Endodermal cell (in vitro differentiated cells): ENCODE measurements at places on chromosomes 7 and 10.

DNA sequence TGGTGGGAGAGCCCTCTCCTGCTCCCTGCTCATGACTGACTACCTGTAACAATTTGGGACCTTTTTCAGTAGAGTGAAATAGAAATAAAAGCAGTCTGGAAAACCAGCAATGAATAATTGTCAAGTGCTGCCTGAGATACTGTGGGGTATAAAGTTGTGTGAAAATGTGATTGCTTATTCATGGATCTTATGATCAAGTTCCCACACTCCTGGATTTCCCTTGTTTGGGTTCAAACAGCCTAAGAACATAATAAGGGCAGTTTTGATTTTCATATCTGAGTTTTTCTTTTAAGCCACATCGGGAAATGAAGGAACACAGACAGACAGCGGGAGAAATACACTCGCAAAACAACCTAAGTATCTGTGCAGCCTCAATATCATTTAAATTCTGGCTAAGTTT is 52.9 kb downstream of the CALD1 start:
- DNase-seq, result no peak
- H3K4me1 ChIP-seq, result no peaks in the 10 kb centered on the region
- no peak overlapping the region for H3K27ac ChIP-seq
- H3K27me3 ChIP-seq, result no peaks in the 10 kb centered on the region
- H3K4me3 ChIP-seq, result no peak overlapping the region

- no peak for DNase-seq
- no peak overlapping the region for H3K4me3 ChIP-seq
- no peak overlapping the region for H3K27ac ChIP-seq
- H3K36me3 ChIP-seq, result peaks cover 20% of the 10 kb centered on the region
- peaks cover 20% of the 10 kb centered on the region for H3K4me1 ChIP-seq
These were observed 36.9 kb downstream of the WASL start for GRCh38 chr7:123711832-123712293.

- H3K4me3 ChIP-seq, result no peak overlapping the region
- no peaks in the 10 kb centered on the region for H3K36me3 ChIP-seq
- DNase-seq, result no peak
These were observed 43.4 kb upstream of the POM121L12 start for GRCh38 chr7:52992001-52992400.

DNA sequence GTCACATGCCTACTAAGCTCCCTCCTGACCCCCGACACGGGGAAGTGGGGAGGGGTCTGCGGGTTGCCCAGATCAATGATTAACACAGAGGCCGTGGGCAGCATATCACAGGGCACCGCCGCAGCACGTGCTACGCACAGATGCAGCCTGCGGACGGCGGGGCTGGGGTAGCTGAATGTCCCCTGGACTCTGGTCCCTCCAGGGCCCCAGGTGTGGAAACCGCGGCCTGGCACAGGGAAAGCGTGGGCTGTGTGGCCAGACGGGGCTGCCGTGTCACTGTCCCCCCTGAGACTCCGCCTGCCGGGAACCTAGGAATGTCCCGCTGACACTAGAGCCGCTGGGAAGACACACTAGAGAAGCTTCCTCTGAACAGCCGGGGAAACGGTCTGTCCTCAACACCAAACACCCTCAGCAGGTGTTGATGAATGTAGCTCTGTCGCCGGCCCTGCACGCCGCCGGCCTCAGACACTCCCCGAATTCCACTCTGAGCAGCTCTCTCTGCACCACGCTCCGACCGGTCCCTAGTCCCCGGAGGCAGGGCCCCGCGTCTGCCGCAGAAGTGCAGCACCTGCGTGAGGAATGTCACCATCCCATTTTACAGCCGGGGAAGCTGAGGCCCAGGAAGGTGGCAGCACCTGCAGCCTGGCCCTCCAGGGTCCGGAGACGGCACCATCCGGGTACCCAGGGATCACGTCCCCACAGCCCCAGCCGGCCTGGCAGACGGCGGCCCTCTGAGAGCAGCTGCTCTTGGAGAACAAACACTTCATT is 33.4 kb upstream of the PDGFA start:
- no peaks in the 10 kb centered on the region for H3K36me3 ChIP-seq
- DNase-seq, result no peak
- no peaks in the 10 kb centered on the region for H3K4me1 ChIP-seq
- no peaks in the 10 kb centered on the region for H3K27me3 ChIP-seq
- no peak overlapping the region for H3K27ac ChIP-seq

DNA sequence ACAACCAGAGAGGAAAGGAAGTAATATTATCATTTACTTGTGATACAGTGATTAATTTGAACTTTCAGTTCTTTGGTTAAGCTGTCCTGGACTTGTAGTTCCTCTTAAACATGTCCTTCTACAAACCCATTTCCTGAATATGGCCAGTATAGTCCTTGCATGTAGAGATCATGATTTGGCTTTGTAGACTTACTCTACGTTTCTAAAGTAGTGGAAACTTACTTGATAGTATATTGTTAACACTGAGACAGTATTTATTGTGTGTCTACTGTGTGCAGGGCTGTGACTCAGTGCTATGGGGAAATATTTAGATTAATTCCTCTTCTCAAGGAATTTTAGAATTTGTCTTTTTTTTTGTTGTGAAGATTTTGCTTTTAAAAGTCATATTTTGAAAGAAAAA is 109.5 kb downstream of the NRF1 start:
- no peaks in the 10 kb centered on the region for H3K4me1 ChIP-seq
- no peak for DNase-seq
- no peaks in the 10 kb centered on the region for H3K27me3 ChIP-seq
- H3K4me3 ChIP-seq, result no peak overlapping the region

- peak; percentile 64 for DNase-seq
- H3K27ac ChIP-seq, result no peak overlapping the region
- no peaks in the 10 kb centered on the region for H3K36me3 ChIP-seq
- H3K4me1 ChIP-seq, result peaks cover 9% of the 10 kb centered on the region
- H3K4me3 ChIP-seq, result no peak overlapping the region
- no peaks in the 10 kb centered on the region for H3K27me3 ChIP-seq
These were observed 9.8 kb upstream of the PARD3 start for GRCh38 chr10:34824870-34825269.

GRCh38 chr10:112782200-112782907 is 167.7 kb upstream of the TCF7L2 start:
- no peak for DNase-seq
- no peak overlapping the region for H3K4me3 ChIP-seq
- H3K27me3 ChIP-seq, result no peaks in the 10 kb centered on the region

GRCh38 chr7:41592236-41592635 is 110.7 kb downstream of the INHBA start:
- H3K27me3 ChIP-seq, result no peaks in the 10 kb centered on the region
- H3K4me1 ChIP-seq, result no peaks in the 10 kb centered on the region
- no peak for DNase-seq

GRCh38 chr10:34124522-34125035 is 690.5 kb downstream of the PARD3 start:
- no peak overlapping the region for H3K27ac ChIP-seq
- H3K36me3 ChIP-seq, result peaks cover 9% of the 10 kb centered on the region
- H3K4me3 ChIP-seq, result no peak overlapping the region
- DNase-seq, result peak; percentile 69
- no peaks in the 10 kb centered on the region for H3K27me3 ChIP-seq
- H3K4me1 ChIP-seq, result peaks cover 22% of the 10 kb centered on the region

- peak; percentile 67 for DNase-seq
- no peaks in the 10 kb centered on the region for H3K27me3 ChIP-seq
- H3K36me3 ChIP-seq, result peaks cover 3% of the 10 kb centered on the region
- peak overlapping the region; percentile 44 for H3K27ac ChIP-seq
These were observed 84.6 kb upstream of the PDGFA start for GRCh38 chr7:604001-604883.

DNA sequence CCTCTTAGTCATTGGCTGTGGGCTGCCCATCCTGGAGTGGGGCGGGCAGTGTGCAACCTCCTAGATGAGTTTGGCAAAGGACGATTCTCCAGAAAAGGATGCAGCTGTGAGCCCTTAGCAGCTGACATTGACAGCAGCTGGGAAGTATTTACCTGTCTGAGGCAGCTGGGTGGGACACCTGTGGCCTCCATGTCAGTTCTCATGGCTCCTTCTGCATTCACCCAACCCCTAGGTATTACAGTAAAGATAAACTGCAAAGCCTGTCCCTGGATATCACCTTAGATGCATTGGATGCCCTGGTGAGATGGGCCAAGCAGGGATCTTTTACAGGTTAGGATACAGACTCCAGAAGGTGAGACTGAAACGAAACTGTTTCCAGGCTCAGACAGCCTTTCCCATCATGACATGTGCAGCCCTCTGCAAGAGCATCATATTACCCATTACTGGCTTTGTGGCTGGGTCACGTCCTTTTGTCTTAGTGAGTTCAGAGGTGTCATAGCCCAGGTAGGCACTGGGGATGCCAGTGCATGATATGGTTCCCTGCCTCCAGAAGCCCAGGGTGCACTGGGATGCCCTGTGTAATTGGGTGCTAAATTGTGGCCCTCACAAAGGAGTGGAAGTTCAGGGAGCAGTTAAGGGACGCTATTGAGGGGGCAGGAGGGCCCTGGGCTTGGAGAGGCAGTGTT is 28.9 kb downstream of the MINDY4 start:
- no peak overlapping the region for H3K4me3 ChIP-seq
- H3K36me3 ChIP-seq, result no peaks in the 10 kb centered on the region
- no peak overlapping the region for H3K27ac ChIP-seq

- H3K27ac ChIP-seq, result no peak overlapping the region
- H3K27me3 ChIP-seq, result no peaks in the 10 kb centered on the region
- H3K4me3 ChIP-seq, result no peak overlapping the region
- DNase-seq, result no peak
- peaks cover 15% of the 10 kb centered on the region for H3K36me3 ChIP-seq
These were observed 28.7 kb downstream of the TMEM106B start for GRCh38 chr7:12239806-12240205.

DNA sequence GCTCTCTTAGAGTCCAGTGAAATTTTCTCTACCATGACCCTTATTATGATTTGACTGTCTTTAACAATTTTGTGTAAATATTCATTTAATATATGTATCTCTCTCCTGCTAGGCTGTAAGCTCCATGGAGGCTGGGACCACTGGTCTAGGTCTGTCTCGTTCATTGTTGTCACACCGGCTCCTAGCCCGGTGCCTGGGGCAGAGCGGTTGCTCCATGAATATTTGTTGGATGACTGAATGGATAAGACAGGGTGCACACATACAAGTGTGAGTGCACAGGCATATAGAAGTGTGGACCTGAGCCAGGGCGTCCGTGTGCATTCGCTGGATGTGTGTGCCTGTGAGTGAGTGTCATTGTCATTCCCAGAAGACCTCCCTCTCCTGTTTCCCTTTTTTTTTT is 20.9 kb upstream of the LBX1 start:
- H3K4me1 ChIP-seq, result no peaks in the 10 kb centered on the region
- DNase-seq, result no peak
- H3K4me3 ChIP-seq, result no peak overlapping the region

GRCh38 chr7:73452999-73453635 is 19.5 kb downstream of the FZD9 start:
- H3K36me3 ChIP-seq, result peaks cover 88% of the 10 kb centered on the region
- no peak overlapping the region for H3K27ac ChIP-seq
- no peak for DNase-seq

DNA sequence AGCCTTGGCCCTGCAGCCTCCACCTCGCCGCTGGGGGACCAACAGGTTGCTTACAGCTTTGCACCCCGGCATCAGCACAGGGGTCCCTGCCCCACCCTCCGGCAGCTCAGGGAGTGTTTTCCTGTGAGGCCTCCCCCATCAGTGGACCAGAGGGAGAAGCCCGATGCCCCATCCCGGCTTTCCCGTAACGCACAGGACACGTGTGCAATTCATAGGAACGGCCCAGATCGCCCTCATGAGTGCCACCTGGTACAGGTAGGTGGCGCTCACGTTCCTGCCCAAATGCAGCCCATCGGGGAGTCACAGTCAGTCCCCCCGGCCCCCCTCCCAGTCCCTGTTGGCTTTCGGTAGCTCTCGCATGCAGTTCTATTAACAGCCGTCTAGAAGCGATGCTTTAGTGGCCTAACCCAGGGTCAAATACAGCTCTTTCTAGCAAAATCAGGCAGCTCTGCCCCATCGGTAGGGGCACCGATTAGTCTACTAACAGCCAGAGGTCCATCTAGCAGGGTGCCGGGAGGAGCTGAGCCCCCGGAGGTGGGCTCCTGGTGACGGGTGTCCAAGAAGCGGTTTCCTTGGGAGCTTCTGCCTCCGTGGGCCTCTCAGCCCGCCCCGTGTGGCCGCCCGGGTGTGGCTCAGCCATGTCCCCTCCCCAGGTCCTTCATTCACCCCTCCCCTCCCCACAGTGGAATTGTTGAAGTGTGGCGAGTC is 48.4 kb upstream of the GTF2IRD1 start:
- peaks cover 33% of the 10 kb centered on the region for H3K36me3 ChIP-seq
- H3K4me1 ChIP-seq, result no peaks in the 10 kb centered on the region
- H3K27ac ChIP-seq, result no peak overlapping the region
- DNase-seq, result peak; percentile 90

DNA sequence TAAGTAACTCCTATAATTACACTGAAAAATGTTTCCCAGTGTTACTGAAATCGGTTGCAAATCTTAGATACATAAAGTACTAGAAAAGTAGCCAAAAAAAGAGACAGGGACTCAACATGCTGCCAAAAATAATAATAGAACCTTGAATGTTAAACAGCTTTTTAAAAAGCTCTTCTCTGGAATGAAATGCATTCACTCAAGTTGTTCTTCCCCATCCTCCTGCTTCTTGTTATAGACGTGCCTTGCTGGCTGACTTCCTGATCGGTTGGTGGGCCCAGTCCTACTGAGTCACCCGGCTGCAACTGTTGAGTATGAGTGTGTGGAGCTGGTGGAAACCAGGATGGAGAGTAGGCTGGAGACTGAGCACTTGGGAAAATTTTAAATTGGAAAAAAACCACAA is 30.6 kb upstream of the RAPGEF5 start:
- no peak overlapping the region for H3K27ac ChIP-seq
- no peak overlapping the region for H3K4me3 ChIP-seq
- DNase-seq, result no peak
- H3K27me3 ChIP-seq, result no peaks in the 10 kb centered on the region

- DNase-seq, result no peak
- H3K27me3 ChIP-seq, result peaks cover 12% of the 10 kb centered on the region
- no peaks in the 10 kb centered on the region for H3K36me3 ChIP-seq
- no peak overlapping the region for H3K4me3 ChIP-seq
- peaks cover 3% of the 10 kb centered on the region for H3K4me1 ChIP-seq
These were observed 38.2 kb downstream of the HTRA1 start for GRCh38 chr10:122499491-122499941.

- no peaks in the 10 kb centered on the region for H3K36me3 ChIP-seq
- H3K27me3 ChIP-seq, result peaks cover 100% of the 10 kb centered on the region
- H3K27ac ChIP-seq, result no peak overlapping the region
- DNase-seq, result peak; percentile 68
- H3K4me3 ChIP-seq, result peak overlapping the region; percentile 62
These were observed 1.5 kb downstream of the NEUROG3 start for GRCh38 chr10:69571618-69572158.

DNA sequence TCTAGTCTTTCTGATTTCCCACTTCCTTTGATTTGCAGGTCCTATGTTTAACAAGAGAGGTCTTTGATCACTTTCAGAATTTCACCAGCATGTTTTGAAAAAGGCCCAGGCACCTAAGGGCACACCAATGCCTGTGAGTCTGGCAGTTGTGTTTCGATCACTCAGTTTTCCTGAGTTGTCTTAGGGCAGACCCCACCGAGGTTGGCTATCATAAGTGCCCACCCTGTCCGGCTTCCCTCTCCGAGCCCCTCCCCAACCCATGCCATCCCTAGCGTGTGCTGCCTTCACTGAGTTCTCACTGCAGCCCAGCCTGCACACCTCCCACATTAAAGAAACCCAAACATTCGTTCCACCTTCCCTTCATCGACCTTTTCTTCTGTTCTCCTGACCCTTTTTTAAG is 257.9 kb downstream of the GRID1 start:
- no peaks in the 10 kb centered on the region for H3K4me1 ChIP-seq
- no peaks in the 10 kb centered on the region for H3K36me3 ChIP-seq
- H3K4me3 ChIP-seq, result no peak overlapping the region
- peak; percentile 23 for DNase-seq

GRCh38 chr7:5238500-5238899 is 44.2 kb upstream of the SLC29A4 start:
- no peaks in the 10 kb centered on the region for H3K36me3 ChIP-seq
- H3K27me3 ChIP-seq, result peaks cover 10% of the 10 kb centered on the region
- H3K27ac ChIP-seq, result no peak overlapping the region
- H3K4me1 ChIP-seq, result no peaks in the 10 kb centered on the region
